Activated gamma-delta T cell treated with anti-CD3 and anti-CD28 coated beads, Interleukin-2, amount 50 U/mL, for 16 hours (primary cell): ENCODE measurements at places on chromosomes 12 and 14.

GRCh38 chr12:132300789-132301722, 28.3 kb downstream of the GALNT9 start:
- no peak for DNase-seq

- DNase-seq = no peak
These were observed 882.3 kb downstream of the RPS29 start for GRCh38 chr14:48703728-48704467.

DNA sequence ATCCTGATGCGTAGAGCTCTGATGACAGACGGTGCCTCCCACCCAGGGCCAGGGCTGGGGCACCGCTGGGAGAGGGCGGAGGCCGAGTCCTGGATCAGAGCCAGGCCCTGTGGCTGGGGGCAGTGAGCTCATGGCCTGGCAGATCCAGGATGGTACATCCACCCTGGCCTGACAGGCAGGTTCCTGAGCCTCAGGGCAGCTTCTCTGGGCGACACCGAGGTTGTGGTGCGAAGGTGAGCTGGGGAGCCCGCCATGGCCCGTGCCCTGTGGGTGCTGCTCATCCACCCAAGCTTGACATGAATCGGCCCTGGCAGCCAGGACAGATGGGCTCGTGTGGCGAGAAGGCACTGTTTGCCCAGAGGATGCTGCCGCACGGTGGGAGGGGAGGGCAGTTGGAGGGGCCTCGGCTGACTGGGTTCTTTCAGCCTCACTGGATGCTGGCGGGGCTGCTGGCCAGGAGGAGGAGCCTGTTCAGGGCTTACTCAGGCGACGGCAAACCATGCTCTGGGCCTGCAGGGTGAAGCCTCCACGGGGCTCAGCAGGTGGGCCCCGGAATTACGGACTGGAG, 16.6 kb downstream of the LRTM2 start:
- DNase-seq = no peak

GRCh38 chr12:87931812-87932211, 97.4 kb downstream of the C12orf50 start:
- no peak for DNase-seq

GRCh38 chr12:89364058-89364457, 11.8 kb upstream of the DUSP6 start:
- no peak for DNase-seq

DNA sequence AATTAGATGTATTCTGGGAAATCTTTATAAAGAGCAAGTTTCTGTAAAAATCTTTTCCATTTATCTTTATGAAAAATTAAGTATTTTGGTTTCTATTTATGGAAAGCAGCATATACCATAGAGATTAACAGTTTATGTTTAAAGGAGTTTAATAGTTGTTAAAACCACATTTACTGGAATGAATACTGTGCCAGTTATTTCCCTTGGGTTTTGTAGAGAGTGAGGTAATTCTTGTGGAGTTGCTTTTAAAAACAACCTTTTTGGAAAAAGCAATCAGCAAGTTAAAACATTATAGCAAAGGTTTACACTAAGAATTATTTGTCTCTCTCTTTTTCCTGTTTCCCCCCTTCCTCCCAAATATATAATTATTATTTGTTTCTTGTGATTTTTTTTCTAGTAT, 34.9 kb downstream of the AEBP2 start:
- DNase-seq = no peak

DNA sequence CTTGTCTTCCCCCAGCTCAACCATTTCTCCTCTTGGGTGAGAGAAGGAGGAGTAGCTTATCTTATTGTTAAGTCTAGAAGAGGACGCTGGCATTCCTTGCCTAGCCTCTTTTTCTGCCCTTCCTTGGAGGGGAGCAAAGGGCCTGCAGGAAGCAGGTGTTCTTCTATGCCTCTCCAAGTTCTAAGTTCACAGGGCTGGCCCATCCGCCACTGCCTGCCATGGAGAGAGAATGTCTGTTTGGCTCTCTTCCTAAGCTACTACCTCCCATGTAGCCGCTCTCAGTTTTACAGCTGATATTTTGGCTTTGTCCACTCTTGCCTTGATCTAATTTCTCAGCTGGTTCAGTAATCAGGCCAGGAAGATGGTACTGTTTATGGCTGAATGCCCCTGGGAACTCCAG, 201.2 kb downstream of the NTF3 start:
- DNase-seq = no peak

DNA sequence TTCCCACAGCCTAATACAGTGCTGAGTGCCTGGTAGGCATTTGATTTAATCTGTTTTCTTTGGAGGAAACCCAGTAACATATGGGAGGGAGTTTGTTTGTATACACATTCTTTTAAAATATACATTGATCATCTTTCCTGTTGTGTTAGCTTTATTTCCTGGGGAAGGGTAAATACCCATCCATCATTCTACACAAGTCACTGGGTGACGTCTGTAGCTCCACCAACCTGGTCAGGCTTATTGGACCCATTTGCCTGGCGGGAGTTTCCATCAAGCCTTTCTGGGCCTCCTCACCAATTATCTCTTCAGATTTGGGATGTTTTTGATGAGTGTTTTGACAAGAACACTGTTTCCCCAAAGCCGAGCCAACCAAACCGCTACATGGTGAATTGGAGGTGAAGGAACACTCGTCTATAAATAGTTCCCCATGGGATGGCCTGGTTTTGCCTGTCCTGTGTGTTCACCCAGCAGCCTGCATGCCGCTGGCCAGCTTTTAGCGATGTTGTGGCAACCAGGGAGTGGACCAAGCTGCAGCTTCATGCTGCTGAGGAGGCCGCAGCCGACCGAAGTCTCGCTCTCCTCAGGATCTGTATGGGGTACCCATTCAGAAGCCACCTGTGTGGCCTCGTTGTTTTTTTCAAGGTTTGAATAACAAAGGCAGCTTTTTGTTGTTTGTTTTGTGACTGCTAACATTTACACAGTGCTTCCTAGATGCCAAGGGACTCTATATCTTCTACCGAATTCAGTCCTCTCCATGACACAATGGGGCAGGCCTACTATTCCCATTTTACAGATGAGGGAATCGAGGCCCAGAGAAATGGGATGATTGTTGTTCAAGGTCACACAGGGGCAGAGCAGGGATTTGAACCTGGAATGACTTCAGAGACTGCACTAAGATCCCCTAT, 22.6 kb downstream of the PLXNC1 start:
- DNase-seq = no peak

DNA sequence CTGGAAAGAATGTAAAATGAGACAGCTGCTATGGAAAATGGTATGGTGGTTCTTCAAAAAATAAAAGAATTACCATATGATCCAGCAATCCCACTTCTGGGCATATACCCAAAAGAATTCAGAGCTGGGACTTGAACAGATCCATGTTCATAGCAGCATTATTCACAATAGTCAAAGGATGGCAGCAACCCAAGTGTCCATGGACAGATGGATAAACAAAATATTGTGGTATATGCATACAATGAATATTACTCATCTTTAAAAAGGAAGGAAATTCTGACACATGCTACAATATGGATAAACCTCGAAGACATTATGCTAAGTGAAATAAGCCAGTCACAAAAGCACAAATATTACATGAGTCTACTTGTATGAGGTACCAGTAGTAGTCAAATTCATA, 9.1 kb downstream of the RAB2B start:
- no peak for DNase-seq

DNA sequence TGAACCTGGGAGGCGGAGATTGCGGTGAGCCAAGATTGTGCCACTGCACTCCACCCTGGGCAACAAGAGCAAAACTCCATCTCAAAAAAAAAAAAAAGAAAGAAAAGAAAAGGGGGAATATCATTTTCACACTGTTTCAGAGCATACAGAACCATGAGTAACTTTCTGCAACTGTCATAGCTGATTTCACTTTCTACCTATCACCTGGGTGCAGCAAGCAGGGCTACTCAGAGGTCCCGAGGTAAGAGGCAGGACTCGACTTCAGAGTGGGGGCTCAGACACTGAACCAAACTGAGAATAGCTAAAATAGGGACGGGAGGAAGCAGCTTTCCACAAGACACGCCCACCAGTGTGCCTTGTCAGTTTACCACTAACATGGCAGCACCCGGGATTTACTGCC, 29.8 kb downstream of the OR10P1 start:
- no peak for DNase-seq

- peak; percentile 10 for DNase-seq
These were observed 325 bp upstream of the CLIP1 start for GRCh38 chr12:122422730-122423257.

DNA sequence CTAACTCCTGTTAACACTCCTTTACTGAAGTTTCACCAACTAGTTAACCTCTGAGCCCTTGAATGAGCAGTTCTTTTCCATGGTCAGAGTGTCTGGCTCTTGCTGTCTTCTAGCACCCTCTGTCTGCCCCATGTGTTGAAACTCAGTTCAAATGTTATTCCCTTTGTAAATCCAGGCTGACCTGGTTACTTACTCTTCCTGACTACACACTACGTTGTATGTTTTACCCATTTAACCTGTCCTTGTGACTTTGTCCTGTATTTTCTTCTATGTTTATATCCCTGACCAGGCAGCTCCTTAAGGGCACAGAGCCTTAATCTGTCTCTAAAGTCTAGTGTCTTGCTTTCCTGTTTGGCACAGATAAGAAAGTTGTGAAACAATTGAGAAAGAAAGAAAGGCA, 389.0 kb upstream of the RPL10L start:
- DNase-seq = no peak

- no peak for DNase-seq
These were observed 126.1 kb upstream of the FUT8 start for GRCh38 chr14:65286443-65286842.

- DNase-seq = no peak
These were observed 10.1 kb upstream of the MANSC4 start for GRCh38 chr12:27790179-27790578.

DNA sequence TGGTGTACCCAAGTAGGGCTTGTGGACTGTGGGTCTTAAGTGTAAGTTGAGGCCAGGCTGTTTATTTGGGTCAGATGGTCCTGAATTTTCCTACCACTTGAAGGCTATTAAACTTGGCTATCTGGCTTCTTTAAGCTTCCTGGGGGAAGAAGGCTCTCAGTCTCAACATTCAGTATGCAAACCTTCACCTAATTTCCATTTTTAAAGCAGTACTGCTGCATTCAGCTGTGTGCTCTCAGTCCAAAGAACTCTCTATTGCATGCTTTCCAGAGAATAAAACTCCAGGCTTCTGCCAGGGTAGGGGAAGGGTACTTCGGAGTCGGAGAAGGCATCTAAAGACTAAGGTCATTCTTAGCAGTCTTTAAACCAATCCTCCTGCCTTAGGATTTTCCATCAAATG, 124.4 kb downstream of the HELB start:
- no peak for DNase-seq

GRCh38 chr12:63093084-63093483, 57.9 kb downstream of the AVPR1A start:
- no peak for DNase-seq

DNA sequence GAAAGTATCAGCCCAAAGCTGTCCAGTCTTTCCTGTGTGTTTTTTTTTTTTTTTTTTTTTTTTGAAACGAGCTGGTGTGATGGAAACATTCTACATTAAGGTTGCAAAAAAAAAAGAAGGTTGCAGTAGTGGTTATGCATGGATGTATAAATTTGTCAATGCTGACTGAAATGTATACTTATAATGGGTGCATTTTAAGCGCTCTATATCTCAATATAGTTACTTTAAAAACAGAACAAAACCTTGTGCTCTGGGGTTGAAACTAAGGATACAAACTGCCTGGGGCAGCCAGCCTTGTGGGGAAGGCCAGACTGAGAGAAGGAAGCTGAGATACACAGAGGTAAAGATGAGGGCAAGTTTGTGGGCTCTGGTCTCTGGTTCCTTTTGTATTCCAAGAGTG, 87.3 kb upstream of the RMST start:
- no peak for DNase-seq

- no peak for DNase-seq
These were observed 475.8 kb upstream of the FLRT2 start for GRCh38 chr14:85054178-85054577.

- DNase-seq = no peak
These were observed 228.5 kb upstream of the G2E3 start for GRCh38 chr14:30330445-30330844.

DNA sequence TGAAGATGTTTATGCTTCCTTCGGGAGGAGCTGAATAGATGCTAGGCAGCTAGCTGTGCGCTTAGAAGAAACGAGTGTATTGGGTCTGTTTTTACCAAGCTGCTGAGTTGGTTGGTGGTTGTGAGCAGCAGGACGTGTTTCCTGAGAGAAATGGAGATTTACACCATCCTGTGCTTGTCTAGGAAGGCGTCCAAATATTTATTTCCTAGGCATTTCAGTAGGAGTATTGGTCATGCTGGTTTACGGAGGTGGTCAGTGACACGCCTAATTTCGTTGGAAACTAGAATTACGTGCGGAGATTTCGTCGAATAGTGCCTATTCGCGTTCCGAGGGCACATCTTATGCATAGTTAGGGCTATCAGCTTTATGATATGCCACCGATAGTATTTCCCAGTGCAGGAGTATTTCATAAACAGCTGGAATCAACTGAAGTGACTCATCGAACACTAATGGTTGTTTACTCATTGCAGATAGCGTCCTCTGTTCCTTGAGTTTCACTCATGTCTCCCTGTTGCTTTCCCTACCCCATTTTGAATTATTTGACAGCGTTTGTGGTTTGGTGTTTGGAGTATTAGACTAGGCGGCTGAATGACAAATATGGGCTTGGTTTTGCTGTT, 780 bp downstream of the TBC1D15 start:
- no peak for DNase-seq

GRCh38 chr12:12716151-12716792, 896 bp upstream of the CDKN1B start:
- no peak for DNase-seq

DNA sequence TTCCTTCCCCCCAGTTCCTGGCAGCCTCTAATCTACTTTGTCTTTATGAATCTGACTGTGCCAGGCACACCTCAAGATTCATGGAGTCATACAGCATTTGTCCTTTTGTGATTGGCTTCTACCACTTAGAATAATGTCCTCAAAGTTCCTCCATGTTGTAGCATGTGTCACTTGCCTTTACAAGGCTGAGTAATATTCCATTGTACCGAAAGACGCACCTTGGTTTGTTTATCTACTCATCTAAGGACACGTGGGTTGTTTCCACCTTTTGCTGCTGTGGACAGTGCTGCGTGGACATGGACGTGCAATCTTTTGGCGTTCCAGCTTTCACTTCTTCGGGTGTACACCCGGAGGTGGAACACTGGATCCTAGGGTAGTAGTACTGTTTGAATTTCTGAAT, 33.5 kb downstream of the ANAPC7 start:
- DNase-seq = no peak

GRCh38 chr14:90553921-90554336, 157.1 kb downstream of the CALM1 start:
- DNase-seq = no peak

DNA sequence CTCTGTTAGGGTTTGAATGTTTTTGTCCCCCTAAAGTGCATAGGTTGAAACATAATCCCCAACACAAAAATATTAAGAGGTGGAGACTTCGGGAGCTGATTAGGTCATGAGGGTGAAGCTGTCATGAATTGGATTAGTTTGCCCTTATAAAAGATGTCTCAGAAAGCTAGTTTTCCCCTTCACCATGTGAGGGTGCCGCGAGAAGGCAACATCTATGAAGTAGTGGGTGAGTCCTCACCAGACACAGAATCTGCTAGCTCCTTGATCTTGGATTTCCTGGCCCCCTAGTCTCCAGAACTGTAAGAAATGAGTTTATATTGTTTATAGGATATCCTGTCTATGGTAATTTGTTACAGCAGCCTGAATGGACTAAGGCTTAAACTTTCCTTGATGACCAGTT, 301.5 kb upstream of the ATP2B1 start:
- no peak for DNase-seq
